ENCODE measurements at places on chromosomes 4 and X. TPM values are rescaled to one million over a fixed set of nuclear protein-coding genes. Genes with fewer than 3 reads are reported as not detected.

DNA sequence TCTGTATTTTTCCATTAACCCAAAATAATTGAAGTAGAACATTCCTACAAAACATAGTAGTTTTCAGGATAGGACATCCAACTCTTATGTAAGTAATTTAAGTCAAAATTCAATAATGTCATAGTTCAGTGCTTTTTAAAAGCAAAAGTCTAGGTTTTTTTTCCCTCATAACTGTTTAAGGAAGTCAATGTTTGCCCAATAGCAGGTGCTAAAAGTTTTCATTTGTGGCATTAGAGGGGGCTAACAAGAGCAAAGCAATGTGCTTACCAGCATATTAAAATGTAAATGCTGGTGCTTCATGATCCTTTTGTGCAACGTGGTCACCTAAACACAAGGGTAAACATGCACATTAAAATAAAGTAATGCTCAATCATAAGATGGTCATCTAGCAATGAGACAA is 155.2 kb upstream of the PPP1R2C start:
- DNase-seq = no peak

- no peak for DNase-seq
Observed at GRCh38 chr4:94262163-94263016, 54.7 kb downstream of the SMARCAD1 start.

- no peak for DNase-seq
Observed at GRCh38 chrX:118228041-118228440, 111.4 kb upstream of the KLHL13 start.

DNA sequence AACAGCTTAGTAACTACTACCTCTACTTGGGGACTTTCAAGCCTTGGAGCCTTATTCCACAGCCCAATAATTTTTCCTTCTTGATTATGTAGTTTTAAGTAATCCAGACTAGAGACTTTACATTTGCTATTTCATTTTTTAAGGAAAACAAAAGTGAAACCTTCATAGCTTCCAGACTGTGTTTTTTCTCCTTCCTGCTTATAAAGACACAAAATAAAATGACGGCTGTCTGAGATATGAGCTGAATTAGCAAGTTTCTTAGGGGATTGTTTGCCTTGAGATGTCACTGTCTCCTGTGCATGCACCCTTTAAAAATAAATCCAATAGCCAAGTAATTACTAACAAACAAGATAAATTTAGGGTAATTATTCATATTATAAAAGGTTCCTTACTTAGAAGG is 78.8 kb upstream of the PACRGL start:
- DNase-seq = no peak

DNA sequence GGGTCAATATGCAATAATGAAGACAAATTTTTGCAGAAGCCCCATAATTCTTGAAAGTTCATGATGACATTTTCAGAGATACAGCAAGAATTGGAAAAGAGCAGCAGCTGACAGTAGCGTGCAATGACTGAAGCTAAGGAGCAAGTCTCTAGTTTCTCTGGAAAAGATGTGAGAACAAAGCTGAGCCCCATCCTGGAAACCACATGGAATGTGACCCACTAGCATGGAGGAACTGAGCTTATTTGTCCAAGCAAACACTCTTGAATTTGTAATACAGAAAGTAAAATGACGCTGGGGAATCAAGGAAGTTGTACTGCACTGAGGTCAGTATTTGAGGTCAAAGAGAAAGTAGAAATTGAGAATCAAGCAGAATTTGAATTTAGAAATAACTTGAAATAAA is 1447.2 kb downstream of the FSTL5 start:
- DNase-seq = no peak

The TMEM255A gene
- not detected for total RNA-seq

The ADRA2C gene
- total RNA-seq = 5.0 TPM

The GUCY1A1 gene
- total RNA-seq = 9.7 TPM

The UNC5C gene
- 2.5 TPM for total RNA-seq

Data from Peyer's patch (tissue), 4 donors.